Thyroid gland (tissue), 4 donors: ENCODE measurements at places on chromosomes 6 and 20. TPM values are rescaled to one million over a fixed set of nuclear protein-coding genes. Genes with fewer than 3 reads are reported as not detected.

Gene KCNB1
- 0.34 TPM for total RNA-seq

Gene BPIFA1
- not detected for total RNA-seq

Gene SLC26A8
- 0.13 TPM for total RNA-seq

Gene TM9SF4
- total RNA-seq: 46.0 TPM

Gene LST1
- total RNA-seq: 2.5 TPM

Gene MYH7B
- 0.63 TPM for total RNA-seq

Gene SYNDIG1
- total RNA-seq: 8.3 TPM

Gene F13A1
- total RNA-seq: 43.3 TPM

GRCh38 chr20:19009081-19009688 lies 195.6 kb downstream of the SCP2D1 start:
- DNase-seq: no peak

DNA sequence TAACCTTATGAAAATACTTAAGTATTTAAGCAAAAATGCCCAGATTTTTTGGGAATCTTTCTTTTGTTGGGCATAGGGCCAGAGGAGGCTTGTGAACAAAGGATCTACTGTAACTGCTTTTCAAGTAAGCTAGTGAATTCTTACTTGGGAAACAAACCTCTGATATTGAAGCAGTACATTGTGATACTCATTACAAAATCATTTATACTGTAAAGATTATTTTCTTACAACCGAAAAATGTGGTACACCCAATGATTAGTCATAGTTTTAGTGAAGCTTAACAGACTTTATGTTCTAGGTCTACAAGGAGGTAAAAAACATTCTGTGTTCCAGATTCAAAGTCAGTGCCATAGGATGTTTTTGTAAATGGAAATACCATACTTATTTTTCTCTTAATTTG lies 272.9 kb upstream of the KCNQ5 start:
- no peak for DNase-seq

DNA sequence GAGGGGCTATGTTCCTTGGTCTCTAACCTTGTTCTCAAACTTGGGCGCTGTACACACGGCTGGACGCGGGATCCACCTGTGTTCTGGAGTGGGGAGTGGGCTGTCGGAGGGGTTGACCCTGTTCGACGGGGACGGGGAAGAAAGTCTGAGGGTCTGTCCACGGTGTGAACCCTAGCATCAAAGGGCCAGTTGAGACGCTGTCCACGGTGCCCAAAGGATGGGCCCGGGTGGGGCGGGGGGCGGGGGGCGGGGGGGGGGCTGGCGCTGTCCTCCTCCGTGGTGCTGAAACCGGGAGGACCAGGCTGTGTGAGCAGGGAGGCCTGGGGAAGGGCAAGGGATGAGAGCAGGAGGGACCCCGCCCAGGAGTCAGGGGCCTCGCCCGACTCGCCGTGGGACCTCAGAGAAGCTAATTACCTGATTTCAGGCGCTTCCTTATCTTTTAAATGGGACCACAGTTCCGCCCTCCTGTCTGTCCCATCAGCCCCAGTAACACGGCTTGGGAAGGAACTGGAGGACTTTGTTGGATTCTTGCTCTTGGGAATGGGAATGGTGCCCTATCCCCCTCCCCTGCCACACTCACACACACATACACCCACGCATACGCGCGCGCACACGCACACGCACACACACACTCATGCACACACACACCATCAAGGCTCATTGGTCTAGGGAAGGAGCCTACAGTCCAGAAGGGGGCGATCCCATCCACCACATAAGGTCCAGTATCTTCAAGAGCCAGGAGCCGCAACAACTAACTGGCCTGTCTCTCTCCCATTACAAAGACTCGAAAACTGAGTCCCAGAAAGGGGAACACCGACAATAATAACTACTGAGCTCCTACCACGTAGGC lies 1.0 kb upstream of the VSTM2L start:
- peak; percentile 38 for DNase-seq

DNA sequence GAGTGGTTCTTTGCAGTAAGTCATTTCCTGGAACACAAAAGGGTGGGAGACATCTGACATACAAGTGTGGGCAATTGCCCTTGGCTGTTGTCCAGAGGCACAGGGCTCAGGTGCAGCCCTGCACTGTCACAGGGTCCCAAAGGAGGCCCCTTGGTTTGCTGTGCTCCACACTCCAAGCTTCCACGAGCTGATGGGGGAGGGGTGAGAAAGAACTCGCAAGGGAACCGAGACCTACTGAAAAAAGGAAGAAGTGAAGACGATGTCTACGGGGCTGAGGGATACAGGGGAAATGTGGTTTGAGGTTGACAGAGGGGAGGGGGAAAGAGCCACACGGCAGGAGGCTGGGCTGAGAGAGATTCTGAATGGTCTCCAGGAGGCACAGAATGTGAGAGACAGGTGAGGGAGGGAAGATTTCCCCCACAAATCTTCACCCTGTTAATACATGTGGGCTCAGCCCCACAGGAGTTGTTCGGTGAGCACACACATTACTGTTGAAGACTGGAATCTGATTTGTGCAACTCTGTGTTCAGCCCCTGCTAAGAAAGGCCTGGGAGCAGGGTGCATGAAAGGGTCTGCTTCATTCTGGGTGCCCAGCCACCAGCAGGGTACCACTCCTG lies 123.4 kb downstream of the LY86 start:
- DNase-seq: no peak

- DNase-seq: no peak
Observed at GRCh38 chr6:45835721-45836437, 179.8 kb downstream of the CLIC5 start.

DNA sequence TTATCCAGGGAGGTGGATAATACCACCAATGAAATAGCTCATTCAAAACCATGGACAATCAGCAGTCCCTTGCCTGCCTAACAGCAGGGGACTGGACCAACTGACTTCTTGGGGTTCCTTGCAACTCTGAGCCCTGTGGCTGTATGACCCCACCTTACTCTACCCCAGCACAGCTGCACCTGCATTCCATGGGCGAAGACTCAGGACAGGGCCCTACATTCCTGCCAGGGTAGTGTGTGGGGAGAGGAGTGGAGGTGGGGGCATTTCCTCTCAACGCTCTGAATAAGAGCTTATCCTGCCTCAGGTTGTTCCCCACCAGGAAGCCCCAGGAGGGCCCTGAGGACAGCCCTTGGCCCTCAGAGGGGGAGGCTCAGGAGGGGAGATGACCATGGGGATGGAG lies 30.8 kb upstream of the HMGA1 start:
- no peak for DNase-seq

GRCh38 chr20:1331101-1331500 lies 2.2 kb upstream of the SDCBP2 start:
- DNase-seq: no peak

DNA sequence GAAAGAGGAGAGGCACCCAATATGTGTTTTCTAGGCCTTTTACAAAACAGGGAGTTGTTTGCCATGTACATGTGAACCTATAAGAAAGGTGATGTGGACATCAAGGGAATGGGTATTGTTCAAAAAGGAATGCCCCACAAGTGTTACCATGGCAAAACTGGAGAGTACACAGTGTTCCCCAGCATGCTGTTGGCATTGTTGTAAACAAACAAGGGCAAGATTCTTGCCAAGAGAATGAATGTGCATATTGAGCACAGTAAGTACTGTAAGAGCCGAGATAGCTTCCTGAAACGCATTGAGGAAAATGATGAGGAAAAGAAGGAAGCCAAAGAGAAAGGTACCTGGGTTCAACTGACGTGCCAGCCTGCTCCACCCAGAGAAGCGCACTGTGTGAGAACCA lies 13.1 kb downstream of the QRSL1 start:
- no peak for DNase-seq

DNA sequence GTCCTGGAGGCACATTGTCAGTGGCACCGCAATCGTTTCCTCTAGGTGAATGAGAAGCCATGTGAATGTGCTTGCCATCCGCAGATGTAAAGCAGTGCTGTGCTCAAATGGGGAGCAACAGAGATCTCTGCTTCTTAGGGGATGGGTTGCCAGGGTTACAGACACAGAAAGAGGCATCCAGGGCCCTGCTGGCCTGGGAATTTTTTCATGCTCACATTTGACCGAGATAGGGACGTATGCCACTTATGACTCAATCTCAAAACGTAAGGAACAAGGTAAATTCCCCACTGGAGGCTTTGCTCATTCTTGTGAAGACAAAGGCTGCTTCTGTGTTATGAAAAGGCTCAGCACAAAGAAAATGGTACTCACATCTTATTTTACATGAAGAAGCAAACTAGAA lies 11.0 kb downstream of the C6orf118 start:
- DNase-seq: no peak

DNA sequence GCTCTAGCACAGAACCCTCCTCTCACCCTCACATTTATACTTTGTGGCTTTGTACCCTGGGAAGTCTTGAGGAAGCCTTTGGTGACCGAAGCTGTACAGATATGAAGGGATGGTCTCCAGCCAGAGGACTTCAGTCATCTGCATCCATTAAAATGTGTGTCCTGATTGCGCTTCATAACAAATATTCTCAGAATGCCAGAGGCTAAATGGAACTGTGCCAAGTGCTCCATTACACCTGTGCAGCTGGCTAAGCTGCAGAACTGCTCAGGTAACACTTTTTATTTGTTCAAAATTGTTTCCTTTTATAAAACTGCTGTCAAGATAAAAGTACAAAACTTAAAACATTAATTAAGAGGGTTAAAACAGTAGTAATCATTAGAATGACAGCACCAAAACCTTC lies 22.3 kb downstream of the TPBG start:
- no peak for DNase-seq

DNA sequence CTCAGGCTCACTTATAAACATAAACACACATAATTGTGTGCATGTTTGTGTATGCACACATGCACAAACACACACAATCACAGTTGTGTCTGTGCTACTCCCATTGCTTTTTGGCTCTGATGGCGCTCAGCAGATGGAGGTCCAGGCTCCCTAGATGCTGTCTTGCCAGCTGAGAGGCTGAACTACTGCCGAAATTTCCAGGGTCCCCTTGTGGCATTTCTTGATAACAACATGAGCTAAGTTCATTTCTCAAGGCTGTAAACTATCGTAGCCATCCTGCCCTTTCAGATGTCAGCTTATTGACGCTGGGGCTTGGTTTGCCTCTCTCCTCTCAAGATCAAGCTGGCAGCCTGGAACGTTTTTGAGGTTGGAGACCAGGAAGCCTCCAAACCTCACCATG lies 313.9 kb upstream of the RNF24 start:
- no peak for DNase-seq

- peak; percentile 77 for DNase-seq
Observed at GRCh38 chr6:26537846-26538571, at the start of gene HMGN4. Gene HMGN4 (plus strand): TSS chr6:26538366. CDS start chr6:26545207, 6,841 bp downstream.

DNA sequence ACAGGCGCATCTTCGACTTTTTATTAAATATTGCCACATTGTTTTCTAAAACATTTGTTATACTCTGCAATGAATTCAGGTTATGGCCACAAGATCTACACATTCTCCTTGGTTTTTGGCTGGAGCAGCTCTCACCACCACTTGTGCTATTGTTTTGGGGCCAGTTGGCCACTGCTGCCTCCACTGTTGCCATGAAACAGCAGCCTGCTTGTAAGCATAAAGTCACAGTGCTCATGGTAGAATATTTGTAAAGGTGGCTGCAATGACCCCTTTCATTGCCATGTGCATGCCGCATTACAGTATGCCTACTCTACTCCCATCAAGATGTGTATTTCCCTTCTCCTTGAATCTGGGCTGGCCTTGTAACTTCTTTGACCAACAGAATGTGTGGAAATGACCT lies 141.4 kb downstream of the SCML4 start:
- DNase-seq: no peak

GRCh38 chr6:114049367-114049966 lies 78.5 kb upstream of the HDAC2 start:
- DNase-seq: no peak

DNA sequence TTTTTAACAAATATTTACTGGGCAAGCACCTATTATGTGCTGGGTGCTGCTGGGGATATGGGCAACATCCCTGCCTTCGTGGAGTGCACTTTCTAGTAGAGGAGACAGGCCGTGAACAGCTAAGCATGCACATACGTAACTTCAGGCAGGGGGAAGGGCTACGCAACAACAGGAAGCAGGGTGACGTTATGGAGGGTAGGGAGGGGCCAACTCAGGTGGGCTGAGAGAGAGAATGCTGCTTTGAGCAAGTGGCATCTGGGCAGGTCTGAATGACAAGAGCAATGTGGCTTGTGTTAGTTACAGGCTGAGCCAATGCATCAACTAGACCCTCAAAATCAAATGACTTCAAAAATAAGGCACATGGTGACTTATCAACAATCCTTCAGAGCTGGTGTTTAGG lies 112.1 kb downstream of the CDC5L start:
- no peak for DNase-seq

DNA sequence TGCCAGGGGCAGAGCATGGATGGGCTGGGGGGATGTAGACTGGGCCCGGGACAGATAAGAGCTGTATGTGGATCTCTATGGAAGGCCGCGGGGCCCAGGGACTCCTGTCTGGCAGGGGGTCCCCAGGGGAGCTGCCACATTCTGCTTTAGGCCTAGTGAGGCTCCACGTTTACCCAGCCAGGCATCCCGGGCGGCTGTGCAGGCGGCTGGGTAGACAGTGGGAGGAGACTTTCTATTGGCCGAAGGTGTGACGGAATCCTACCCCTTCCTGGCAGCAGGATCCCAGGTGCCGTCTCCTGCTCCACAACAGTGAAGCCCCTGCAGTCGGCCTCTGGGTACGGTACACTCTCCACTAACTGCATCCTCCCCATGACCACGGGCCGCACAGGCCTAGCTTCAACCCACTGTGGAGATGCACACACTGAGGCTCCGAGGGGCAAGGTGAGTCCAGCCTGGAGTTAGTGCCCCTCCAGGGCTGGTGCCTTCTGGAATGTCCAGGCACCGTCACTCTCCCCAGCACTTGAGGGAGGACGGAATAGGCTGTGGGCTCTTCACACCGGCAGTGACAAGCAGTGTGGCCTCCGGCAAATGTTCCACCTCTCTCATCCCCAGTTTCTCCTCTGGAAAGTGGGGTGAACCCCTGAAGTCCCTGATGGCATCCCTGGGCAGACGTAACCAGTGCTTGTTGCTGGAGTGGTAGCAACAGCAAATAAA lies 36.8 kb upstream of the ZBP1 start:
- no peak for DNase-seq

GRCh38 chr6:169170583-169170955 lies 83.1 kb downstream of the THBS2 start:
- DNase-seq: no peak

DNA sequence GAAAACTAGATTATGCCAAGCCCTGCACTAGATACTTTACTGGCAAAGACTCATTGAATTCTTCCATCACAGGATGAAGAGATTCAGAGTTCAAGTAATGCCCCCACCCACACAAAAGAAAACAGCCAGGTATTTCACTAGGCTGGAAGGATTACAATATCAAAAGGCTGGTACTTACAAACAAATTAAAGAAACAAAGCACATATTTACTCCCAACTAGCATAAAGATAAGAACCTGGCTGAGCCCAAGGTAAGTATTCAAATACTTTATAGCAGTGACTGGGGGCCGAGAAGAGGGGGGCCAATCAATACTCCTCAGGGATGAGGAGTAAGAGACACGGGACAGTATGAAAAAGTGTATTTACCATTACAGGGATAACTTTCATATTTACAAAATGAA lies 3.7 kb downstream of the ACOT8 start:
- no peak for DNase-seq

GRCh38 chr6:100678027-100678426 lies 203.1 kb downstream of the ASCC3 start:
- DNase-seq: no peak

- no peak for DNase-seq
Observed at GRCh38 chr6:6980999-6981597, 126.7 kb upstream of the RREB1 start.
